GM10248 (cell line): ENCODE measurements at places on chromosomes 7 and 10.

DNA sequence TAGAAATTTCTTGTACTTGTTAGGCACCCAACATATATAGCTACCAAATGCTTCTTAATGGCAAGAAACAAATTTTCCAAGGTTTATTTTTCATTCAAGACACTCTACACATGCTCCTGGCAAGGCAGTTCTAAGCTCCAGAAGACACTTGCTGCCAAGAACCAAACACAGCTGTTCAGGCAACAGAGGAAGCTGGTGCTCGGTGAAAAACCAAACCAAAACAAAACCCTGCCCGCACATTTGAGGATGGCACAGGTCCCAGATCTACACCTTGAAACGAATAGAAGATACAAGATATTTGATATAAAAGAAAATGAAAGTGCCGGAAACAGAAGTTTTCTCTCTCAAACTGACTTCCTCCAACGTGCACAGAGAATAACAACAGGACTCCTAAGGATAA lies 4.9 kb upstream of the DNTT start:
- DNase-seq: no peak

DNA sequence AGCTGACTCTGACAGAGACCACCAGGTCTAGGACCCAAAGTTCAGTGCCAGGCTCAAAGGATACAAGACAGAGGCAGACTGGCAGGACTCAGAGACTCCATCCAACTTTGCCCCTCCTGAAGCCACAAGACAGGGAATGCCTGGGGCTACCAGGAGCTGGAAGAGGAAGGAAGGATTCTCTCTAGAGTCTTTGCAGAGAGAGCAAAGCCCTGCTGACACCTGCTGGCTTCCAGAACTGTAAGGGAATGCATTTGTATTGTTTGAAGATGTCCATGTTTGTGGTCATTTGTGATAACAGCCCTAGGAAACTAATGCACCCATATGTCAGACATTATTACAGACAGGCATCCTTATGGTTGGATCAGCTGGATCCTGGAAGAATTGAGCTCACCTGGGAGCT lies 132.3 kb upstream of the C7orf33 start:
- no peak for DNase-seq

- no peak for DNase-seq
These were observed 73.3 kb downstream of the NRF1 start for GRCh38 chr7:129684777-129685176.

DNA sequence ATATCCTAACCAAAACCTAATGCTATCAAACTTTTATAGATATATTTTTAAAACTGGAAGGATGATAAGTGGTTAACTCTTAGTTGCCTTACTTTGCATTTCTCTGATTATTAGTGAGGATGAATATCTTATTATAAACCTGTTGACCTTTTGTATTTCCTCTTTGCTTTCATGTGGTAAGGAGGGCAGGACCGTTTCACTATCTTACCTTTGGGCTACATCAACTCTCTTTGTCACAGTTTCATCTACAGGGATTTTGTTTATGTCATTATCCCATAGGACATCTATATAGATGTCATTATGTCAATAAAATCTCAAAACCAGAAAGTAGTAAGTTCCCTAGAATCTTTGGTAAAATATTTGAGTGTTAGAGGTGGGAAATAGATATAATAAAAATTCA lies 219.3 kb downstream of the THSD7A start:
- no peak for DNase-seq

GRCh38 chr10:123496375-123496774 lies 169.8 kb upstream of the GPR26 start:
- DNase-seq: no peak

DNA sequence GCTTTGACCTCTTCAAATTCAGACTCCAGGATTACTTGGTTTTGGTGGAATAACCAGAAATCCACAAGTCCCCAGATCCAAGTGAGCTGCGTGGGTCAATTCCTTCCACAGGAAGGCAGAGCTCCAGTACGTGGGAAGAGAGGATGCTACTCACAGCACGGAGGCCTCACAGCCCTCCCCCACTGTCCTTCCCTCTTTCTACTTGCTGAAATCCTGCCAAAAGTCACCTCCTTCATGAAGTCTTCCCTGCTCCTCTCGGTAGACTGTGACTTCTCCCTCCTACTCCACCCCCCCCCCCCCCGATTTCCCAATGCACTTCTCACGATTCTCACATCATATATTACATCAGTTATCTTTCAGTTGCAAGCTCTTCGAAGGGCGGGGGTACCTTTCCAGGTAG lies 12.3 kb downstream of the CAMK2G start:
- no peak for DNase-seq

- DNase-seq: no peak
These were observed 44.7 kb upstream of the PDGFA start for GRCh38 chr7:564176-564865.

DNA sequence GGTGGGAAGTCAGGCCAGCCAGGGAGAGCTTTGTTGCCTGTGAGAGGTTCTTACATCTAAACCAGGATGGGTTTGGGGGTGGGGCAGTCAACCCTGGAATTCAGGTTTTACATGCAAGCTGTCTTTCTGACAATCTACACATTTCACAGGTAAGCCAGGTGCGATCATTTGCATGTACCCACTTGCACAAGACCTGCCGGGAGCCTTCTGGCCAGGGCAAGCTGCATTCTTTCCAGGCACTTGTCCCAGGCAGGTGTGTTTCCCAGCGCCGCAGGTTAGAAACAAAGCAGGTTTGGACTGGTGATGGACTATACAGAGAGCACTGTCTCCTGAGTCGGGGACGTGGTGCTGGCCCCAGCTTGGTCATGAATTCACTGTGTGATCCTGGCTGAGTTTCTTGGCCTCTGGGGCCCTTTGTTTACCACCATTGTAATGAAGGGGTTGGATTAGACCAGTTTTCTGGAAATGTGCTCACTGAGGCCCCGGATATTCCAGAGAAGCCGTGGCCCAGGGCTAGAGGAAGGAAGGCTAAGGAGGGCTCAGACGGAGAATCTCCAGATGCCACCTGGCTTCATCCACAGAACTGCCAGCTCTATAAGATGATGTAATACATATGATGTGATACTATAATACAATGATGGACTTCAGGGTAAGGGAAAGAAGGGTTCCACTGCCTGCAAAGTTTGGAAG lies 205.2 kb upstream of the SVIL start:
- DNase-seq: no peak

DNA sequence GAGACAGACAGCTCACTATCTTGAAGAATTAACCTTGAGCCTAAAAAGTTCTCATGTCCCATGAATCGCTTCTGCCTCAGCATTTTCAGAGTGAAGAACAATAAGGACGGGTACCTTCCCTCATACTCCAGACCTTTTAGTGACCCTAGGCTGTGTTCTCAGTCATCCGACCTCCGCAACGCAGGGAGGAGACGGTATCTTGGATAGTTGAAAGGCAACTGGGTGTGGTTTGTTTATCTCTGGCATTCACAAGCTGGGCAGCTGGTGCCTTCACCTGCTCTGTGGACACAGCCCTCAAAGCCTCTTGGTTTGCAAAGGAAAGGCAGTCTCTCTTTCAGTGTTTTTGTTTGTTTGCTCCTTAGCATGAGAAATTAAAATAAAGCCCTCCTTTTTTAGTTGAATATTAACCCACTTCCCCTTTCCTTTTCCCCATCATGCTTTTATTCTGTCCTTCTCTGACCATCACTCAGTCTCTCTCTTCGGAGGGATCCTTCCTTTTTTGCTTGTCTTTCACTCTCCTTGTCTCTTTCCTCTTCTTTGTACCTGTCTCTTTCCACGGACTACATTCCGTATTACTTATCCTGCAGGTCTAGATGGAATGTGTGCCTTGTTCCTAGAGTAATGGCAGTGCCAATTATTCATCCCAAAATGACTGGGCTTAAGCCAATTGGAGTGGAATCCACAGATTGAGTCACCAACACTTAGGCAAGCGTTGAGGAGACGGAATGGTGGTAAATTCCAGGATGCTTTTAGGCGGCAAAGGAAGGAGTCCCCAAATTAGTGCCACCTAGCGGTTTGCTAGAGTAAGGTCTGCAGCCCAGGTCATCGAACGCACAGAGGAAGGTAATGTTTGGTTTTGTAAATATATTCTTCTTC lies 45.8 kb downstream of the PRR15 start:
- DNase-seq: no peak

DNA sequence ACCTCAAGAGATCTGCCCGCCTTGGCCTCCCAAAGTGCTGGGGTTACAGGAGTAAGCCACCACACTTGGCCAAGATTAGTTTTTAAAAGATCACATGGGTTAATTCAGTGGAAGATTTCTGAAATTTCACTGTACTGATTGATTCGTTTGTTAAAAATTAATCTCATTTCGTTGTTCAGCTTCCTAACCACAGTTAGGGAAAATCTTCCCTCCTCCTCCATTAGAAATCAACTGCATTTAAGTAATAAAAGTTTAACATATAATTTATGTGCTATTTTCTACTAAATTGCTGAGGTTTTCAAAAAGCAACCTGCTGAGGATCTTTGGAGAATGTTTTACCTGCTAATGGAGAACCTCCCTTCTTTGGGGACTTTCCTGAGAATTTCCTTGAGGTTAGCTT lies 522.4 kb downstream of the GATA3 start:
- DNase-seq: no peak

GRCh38 chr7:12715372-12716133 lies 28.1 kb downstream of the ARL4A start:
- no peak for DNase-seq

GRCh38 chr10:124588736-124589490 lies 127.3 kb downstream of the LHPP start:
- no peak for DNase-seq

DNA sequence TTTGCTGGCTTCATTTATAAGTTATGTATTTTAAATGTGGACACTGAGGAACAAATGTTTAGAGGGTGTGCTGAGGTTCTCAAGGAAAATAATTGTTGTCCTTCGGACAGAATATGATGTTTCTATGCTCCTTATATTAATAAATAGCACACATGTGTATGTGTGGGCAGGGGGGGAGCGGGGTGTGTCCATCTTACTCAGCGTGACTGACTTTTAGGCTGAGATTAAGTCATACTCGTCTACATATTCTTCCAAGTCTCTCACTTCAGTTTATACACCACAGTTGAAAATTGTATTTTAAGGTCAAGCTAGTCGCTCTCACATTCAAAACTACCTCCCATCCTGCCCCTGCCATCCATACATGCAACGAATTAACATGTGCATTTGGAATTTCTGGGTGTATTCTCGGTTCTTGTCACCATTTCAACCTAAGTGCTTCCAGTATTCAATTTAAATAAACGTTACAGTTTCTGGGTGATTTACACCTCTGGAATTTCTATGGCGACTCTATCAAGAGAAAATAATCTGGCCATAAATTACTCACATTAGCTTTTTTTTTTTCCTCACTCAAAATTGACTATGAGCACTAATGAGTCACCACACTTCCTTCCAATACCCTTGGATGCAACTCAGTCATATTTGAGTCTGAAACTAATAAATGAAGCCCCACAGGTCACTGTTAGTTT lies 3.3 kb downstream of the PCDH15 start:
- DNase-seq: no peak

DNA sequence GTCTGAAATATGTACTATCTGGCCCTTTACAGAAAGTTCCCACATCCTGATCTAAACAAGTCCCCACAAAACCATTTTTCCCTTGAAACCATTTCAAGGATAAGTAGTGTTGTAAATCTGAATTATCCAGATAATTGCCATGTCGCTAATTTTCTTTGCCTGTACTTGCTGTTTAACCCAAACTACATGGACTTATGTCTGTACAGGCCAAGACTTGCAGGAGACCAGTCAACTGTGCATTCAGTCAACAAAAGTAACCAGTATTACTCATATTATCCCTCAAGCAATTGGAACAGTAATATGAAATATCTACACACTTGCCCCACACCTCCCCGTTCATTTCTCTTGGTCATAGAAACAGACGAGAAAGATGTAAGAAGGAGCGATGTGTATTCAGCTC lies 347.8 kb upstream of the NFE2L3 start:
- no peak for DNase-seq

DNA sequence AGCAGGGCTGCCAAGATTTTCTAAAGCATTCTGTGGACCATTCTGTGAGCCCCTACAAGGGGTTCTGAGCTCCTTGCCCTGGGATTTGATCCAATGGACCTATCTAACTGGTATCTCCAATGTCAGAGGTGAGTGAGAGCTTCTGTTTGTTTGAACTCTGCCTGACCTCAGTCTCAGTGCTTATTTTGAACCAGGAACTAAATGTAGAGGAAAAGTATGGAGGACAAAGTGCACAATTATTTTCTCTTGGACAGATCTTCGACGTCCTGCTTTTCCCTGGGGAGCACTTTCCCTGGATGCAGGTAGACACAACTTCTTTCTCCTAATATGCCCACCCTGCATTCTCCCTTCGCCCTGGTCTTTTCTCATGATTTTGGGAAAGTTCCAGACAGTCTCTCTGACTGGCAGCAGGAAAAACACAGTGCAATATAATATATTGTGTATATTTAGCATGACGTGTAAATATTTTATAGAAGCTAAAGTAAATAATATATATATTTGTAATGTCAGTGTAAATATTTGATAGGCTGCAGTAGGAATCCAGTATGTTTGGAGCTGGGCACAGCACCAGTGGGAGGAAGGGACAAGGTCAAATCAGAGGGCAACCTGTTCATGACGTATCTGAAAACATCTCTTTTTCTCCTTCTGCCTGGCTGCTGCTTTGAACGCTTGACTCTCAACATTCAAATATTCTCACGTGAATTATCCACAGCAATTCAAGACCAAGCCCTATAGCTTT lies 184.0 kb upstream of the LYZL1 start:
- DNase-seq: no peak

- DNase-seq: no peak
These were observed 51.7 kb upstream of the PODXL start for GRCh38 chr7:131608116-131608500.

GRCh38 chr10:61942604-61943461 lies 41.3 kb downstream of the ARID5B start:
- no peak for DNase-seq

DNA sequence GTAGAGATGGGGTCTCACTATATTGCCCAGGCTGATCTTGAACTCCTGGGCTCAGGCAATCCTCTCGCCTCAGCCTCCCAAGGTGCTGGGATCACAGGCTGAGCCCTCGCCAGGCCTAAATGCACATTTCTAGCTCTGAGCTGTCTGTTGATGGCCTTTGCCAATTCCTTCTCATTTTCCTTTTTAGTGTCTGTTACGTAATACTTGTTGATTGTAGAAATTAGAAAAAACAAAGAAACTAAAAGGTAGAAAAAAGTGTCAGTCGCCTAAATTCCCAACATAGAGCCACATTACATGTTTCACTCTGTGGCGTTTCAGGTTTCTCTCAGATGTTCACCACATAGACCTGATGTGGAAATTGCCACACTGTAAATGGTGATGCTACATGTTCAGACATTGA lies 44.0 kb upstream of the RASGEF1A start:
- DNase-seq: no peak

- peak; percentile 71 for DNase-seq
These were observed 7.6 kb upstream of the ZNF503 start for GRCh38 chr10:75408911-75409885.

- no peak for DNase-seq
These were observed 263.8 kb upstream of the GRB10 start for GRCh38 chr7:51046482-51046881.

- DNase-seq: no peak
These were observed 603.7 kb upstream of the MKI67 start for GRCh38 chr10:128729910-128730420.
